ENCODE measurements at places on chromosomes 4 and X. TPM values are rescaled to one million over a fixed set of nuclear protein-coding genes. Genes with fewer than 3 reads are reported as not detected.

DNA sequence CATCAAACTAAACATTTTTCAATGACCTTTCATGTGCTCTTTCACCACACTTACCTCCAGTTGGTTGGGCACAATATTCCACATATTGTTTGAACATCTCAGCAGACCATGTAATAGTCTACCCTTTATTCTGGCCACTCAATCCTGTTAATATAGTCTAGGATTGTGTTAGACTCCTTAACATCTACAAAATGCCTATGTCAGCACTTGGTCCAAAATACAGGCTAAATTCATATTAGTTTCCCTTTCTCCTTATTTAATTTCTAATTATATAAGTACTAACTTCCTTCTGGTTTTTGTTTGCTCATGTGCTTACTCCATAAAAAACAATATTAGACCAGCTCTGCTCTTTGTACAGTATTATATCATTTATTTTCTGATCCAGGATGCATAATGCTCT, 21.1 kb downstream of the MEPE start:
- DNase-seq: no peak

GRCh38 chr4:8340781-8341241, 71.3 kb downstream of the HTRA3 start:
- peak; percentile 75 for DNase-seq

DNA sequence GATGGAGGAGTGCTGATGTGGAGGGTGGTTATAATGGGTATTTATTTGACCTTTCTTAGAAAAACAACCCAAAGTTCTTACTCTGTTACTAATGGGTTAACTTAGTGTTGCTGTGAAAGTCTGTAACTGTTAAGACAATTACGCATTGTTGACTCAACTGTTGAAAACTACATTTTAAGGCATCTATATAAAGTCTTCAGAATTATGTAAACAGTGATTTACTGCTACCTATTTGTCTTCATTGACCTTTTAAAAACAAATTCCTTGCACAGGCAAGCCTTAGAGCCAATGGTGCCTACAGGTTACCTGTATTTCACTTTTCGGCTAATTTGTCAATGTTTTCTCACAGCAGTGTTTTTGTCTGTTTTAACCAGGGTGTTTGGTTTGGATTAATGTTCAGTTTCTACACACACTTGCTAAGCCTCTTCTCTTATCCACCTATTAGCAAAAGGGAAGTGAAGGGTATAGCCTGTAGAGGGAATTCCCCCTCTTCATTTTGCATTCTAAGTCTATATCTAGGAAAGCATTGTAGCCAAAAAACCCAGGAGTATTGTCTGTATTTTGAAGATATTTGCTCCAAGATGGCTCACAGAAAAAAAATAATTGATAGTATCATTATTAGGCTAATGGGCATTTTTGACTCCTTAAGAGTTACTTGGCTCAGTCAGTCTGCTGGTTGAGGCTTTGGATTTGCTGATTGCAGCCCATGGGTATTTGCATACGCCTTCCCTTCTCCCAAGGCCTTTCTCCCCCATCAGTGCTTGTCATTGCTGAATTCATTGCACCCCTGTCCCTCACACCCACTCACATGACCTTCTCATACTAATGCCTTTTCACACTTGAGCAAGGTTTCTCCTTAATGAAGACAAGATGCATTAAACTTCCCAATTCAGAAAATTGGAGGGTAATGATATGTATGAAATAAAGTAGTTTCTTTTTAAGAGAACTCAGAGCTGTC, 30.5 kb downstream of the AFF1 start:
- no peak for DNase-seq

GRCh38 chr4:152072001-152072485, 311.2 kb upstream of the GATB start:
- DNase-seq: no peak

Gene ITGB1BP2
- total RNA-seq: 0.49 TPM
